RWPE1 (cell line): ENCODE measurements at places on chromosomes 16 and 17.

DNA sequence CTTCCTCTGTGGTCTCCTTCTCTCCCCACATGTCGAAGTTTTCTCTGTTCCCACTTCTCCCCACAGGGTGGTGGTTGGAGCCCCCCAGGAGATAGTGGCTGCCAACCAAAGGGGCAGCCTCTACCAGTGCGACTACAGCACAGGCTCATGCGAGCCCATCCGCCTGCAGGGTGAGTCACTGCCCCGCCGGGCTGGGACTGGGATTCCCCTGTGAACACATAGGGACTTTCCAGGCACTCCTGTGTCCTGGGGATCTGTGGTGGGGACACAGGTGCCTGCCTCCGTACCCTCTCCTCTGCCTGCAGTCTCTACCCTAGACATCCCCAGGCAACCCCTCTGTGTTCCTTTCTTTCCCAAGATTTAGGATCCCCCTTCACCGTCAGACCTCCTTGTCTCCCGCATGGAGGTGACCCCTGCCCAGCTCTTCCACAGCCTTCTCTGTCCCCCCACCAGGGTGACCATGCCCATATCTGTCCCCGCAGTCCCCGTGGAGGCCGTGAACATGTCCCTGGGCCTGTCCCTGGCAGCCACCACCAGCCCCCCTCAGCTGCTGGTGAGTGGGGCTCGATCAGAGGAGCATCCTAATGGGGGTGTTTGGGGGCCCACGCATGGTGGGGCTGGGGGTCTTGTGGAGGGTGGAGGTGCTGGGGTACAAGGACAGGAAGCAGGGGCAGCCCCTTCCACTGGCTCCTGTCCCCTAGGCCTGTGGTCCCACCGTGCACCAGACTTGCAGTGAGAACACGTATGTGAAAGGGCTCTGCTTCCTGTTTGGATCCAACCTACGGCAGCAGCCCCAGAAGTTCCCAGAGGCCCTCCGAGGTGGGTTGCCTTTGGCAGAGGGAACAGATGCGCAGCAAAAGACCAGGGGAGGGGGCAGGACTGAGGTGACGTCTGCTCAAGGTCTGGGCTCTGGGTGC lies 5.8 kb downstream of the ITGAM start:
- peak; percentile 80 for DNase-seq

DNA sequence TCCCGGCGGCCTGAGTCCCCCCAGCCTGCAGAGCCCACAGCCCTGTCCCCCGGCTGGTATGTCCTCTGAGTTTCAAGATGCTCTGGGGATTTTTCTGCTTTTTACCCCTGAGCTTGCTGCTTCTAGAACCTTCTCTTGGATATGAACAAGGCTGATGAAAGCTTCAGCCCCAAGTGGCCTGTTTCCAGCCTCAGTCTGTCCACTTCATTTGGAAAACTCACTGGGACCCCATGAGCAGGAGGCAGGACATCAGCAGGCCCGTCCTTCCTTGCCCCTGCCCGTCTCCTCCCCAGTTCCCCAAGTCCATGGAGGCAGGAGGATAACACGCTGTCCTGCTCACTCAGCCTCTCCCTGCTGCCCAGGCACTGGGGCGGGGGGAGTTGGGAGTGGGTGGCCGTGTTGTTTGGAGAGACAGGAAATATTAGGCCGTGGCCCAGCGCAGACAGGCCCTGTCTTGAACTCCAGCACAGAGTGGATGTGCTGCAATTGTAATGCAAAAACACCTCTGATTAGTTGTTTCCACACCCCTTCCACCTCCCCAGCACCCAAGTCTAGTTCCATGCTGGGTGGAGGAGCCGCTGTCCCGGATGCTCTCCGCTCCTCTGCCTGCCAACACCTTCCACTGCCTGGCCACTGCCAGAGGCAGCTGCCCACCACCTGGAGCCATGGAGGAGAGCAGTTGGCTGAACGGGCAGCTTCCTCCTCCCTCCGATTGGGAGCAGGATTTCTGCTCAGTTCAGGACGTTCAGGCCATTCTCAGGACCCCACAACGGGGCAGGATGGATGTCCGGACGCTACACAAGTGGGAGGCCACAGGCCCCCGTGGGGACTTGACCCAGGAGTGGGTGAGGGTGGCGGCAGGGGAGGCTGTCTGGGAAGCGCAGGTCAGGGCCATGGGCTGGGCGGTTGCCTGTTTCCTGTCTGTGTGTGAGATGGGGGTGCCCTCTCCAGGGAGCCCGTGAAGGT lies 216.9 kb upstream of the GSE1 start:
- peak; percentile 76 for DNase-seq

GRCh38 chr17:38875477-38876075 lies 5.7 kb downstream of the LASP1 start:
- no peak for DNase-seq

DNA sequence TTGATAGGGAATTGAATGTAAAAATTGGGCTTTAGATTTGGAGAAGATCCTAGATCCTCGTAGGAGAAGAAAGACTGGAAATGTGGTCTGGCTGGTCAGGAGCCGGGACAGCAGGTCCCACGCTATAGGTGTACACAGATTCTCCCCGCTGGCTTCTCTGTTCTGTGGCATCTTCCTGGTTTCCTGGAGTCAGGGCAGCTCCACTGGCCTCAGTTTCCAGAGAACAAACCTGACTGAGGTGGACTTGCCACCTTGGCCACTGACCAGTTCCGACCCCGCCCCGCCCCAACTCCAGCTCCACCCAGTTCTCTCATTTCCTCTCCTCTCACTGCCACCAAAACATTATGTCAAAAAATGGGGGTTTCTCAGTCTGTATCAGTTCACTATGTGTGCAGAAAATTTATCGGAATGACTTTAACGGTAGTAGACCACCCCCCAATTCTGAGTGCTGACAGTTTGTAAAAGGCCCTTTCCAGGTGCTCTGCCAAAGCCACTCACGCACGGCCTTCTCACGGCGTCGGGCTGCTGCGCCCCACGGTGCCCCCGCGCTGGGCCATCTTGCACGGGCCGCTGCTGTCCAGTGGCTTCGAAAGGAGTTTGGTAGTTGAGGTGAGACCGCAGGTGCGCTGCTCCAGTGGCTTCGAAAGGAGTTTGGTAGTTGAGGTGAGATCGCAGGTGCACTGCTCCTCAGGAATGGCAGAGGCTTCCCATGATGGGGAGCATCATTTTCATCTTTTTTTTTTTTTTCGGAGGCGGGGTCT lies 161.4 kb upstream of the CHMP6 start:
- DNase-seq, result no peak

GRCh38 chr16:14334366-14335080 lies 263.4 kb downstream of the MRTFB start:
- no peak for DNase-seq

DNA sequence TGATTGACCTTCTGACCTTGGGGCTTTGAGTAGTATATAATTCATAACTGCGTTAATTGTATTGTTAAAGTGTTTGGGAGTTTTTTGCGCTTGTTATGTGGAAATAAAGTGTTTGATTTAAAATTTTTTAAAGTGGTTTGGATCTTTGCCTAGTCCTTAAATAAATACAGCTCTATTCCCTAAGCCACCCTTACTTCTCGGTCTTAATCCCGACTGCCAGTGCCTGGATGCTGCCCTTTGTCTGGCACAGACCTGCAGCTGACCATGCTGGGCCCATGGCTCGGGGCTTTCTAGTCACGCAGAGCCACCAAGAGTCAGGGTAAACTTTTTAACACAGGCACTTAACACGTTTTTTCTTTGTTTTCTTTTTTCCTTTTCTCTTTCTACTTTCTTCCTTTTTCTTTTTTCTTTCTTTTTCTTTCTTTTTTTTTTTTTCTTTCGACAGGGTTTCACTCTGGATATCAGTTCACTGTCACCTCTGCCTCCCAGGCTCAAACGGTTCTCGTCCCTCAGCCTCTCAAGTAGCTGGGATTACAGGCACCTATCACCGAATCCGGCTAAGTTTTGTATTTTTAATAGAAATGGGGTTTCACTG lies 19.6 kb upstream of the SLC5A11 start:
- no peak for DNase-seq

GRCh38 chr17:76120658-76121008 lies 17.0 kb upstream of the EXOC7 start:
- DNase-seq, result no peak
